Breast epithelium (tissue), 4 donors: ENCODE measurements at places on chromosomes 7 and 10. TPM values are rescaled to one million over a fixed set of nuclear protein-coding genes. Genes with fewer than 3 reads are reported as not detected.

GRCh38 chr10:122492006-122492405 lies 30.7 kb downstream of the HTRA1 start:
- no peak for DNase-seq
- H3K4me1 ChIP-seq, result peaks cover 13% of the 10 kb centered on the region
- H3K27me3 ChIP-seq, result no peaks in the 10 kb centered on the region
- H3K4me3 ChIP-seq, result no peak overlapping the region
- H3K36me3 ChIP-seq, result no peaks in the 10 kb centered on the region
- H3K27ac ChIP-seq, result peak overlapping the region; percentile 81

- H3K27ac ChIP-seq, result no peak overlapping the region
- no peak overlapping the region for H3K4me3 ChIP-seq
- H3K36me3 ChIP-seq, result no peaks in the 10 kb centered on the region
- H3K4me1 ChIP-seq, result no peaks in the 10 kb centered on the region
- no peaks in the 10 kb centered on the region for H3K27me3 ChIP-seq
These were observed 135.2 kb downstream of the INHBA start for GRCh38 chr7:41567731-41568114.

DNA sequence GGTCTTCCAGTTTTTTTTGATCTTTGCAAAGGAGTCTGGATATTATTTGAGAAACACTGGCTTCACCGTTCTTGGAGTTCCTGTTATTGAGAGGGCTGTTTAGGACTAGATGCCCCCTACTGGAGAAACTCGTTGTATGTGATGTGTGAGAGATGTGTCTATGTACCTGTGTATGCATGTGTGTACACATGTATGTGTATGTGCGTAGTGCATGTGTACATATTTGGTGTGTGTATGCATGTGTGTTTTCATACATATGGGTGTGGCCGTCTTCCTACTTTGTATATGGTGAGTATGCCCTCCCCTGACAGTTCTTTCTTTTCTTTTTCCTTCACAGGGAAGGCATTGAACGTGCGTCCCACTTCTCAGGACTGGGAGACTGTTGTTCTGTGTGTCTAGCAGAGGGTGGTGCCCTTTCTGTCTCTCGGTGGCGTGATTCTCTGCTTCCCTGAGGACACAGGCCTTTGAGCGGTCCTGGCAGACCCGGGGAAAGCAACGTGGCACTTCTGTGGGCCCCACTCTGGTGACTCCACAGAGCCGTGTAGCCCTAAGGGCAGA lies 3.0 kb upstream of the CALHM3 start:
- no peak for DNase-seq
- H3K36me3 ChIP-seq, result no peaks in the 10 kb centered on the region

GRCh38 chr10:22911889-22912762 lies 15.7 kb upstream of the ARMC3 start:
- no peaks in the 10 kb centered on the region for H3K27me3 ChIP-seq
- H3K36me3 ChIP-seq, result no peaks in the 10 kb centered on the region
- no peak overlapping the region for H3K27ac ChIP-seq
- no peak for DNase-seq
- no peaks in the 10 kb centered on the region for H3K4me1 ChIP-seq

- no peak overlapping the region for H3K27ac ChIP-seq
- H3K36me3 ChIP-seq, result no peaks in the 10 kb centered on the region
- H3K4me3 ChIP-seq, result no peak overlapping the region
These were observed 84.6 kb upstream of the PDE1C start for GRCh38 chr7:32154797-32155196.

DNA sequence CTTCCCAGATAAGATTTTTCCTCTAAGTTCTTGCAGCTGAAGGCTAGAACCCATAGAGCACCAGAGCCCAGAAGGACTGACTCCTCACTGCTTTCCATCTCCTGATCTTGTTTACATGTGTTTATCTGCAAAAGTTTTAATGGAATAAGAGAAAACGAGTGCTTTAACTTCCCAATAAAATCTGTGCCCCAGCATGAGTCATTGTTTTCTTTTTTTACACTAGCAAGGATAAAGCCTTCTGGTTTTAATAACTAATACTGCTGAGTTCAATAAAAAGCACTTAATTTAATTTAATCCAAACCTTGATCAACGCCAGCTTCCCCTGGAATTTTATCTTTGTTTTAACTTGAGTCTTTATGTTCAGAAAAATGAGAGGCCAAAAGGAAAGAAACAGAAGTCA lies 227.6 kb downstream of the HPSE2 start:
- H3K4me1 ChIP-seq, result no peaks in the 10 kb centered on the region
- H3K27me3 ChIP-seq, result no peaks in the 10 kb centered on the region
- H3K36me3 ChIP-seq, result no peaks in the 10 kb centered on the region
- peak overlapping the region; percentile 35 for H3K27ac ChIP-seq

- H3K27me3 ChIP-seq, result no peaks in the 10 kb centered on the region
- no peak for DNase-seq
- H3K4me3 ChIP-seq, result no peak overlapping the region
These were observed 83.5 kb downstream of the FAS start for GRCh38 chr10:89074120-89074519.

The ZNF679 gene
- total RNA-seq, result not detected

GRCh38 chr7:82291931-82292330 lies 151.6 kb downstream of the CACNA2D1 start:
- H3K27me3 ChIP-seq, result no peaks in the 10 kb centered on the region
- no peaks in the 10 kb centered on the region for H3K36me3 ChIP-seq
- no peak overlapping the region for H3K4me3 ChIP-seq
- H3K4me1 ChIP-seq, result no peaks in the 10 kb centered on the region
- H3K27ac ChIP-seq, result no peak overlapping the region

The HOXA9 gene
- total RNA-seq, result 7.5 TPM

The ASB10 gene
- not detected for total RNA-seq

The MYH16 gene
- total RNA-seq, result not detected

DNA sequence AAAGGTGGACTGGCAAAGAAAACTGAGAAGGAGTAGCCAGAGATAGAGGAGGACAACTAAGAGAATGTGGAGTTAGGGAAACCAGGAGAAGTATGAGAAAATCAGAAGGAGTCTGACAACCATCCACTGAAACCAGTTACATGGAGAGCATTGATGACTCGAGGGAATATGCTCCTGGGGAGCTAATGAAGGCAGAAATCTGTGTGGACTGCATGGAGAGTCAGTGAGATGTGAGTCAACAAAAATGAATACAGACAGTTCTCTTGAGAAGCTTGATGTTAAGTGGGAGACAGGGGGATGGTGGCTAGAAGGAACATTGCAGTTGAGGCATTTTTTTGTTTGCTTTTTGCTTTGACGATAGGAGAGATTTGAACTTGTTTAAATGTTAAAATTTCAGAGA lies 34.3 kb upstream of the ZNF32 start:
- H3K4me3 ChIP-seq, result no peak overlapping the region
- H3K27ac ChIP-seq, result no peak overlapping the region
- H3K36me3 ChIP-seq, result no peaks in the 10 kb centered on the region
- H3K27me3 ChIP-seq, result no peaks in the 10 kb centered on the region

- H3K36me3 ChIP-seq, result no peaks in the 10 kb centered on the region
- no peaks in the 10 kb centered on the region for H3K27me3 ChIP-seq
- H3K4me3 ChIP-seq, result no peak overlapping the region
- H3K4me1 ChIP-seq, result no peaks in the 10 kb centered on the region
- no peak for DNase-seq
These were observed 418.6 kb upstream of the ZMIZ1 start for GRCh38 chr10:78650122-78650521.

- DNase-seq, result peak; percentile 17
- H3K27me3 ChIP-seq, result no peaks in the 10 kb centered on the region
- H3K4me3 ChIP-seq, result no peak overlapping the region
- H3K27ac ChIP-seq, result no peak overlapping the region
- H3K36me3 ChIP-seq, result no peaks in the 10 kb centered on the region
These were observed 115.9 kb downstream of the ADCY1 start for GRCh38 chr7:45689797-45690761.

The TET1 gene
- total RNA-seq, result 6.9 TPM

GRCh38 chr7:114152314-114152938 lies 233.6 kb upstream of the PPP1R3A start:
- H3K36me3 ChIP-seq, result no peaks in the 10 kb centered on the region
- DNase-seq, result no peak
- no peaks in the 10 kb centered on the region for H3K27me3 ChIP-seq
- H3K4me3 ChIP-seq, result no peak overlapping the region
- no peaks in the 10 kb centered on the region for H3K4me1 ChIP-seq

The ASIC3 gene
- total RNA-seq, result 2.3 TPM

The MALSU1 gene
- 48.4 TPM for total RNA-seq

DNA sequence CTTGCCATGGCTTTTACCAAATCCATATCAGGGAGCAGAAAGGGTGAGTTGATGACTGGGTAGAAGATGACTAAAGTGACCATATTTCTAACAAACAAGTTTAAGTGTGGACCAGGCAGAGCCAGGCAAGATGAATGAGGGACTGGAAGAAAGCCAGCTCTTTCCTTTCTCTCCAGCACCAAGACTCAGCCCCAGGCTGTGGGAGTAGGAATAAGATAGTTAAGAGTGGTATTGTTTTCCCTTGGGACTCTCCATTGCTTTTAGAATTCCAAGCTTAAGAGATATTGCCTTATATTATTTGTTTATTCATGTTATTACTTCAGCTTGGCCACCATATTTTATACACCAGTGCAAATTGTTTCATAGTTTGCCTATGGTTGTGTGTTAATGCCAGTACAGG lies 28.8 kb upstream of the TSPAN33 start:
- DNase-seq, result no peak
- no peaks in the 10 kb centered on the region for H3K4me1 ChIP-seq
- no peaks in the 10 kb centered on the region for H3K36me3 ChIP-seq
- no peak overlapping the region for H3K4me3 ChIP-seq
- H3K27ac ChIP-seq, result no peak overlapping the region
- H3K27me3 ChIP-seq, result no peaks in the 10 kb centered on the region

- H3K27me3 ChIP-seq, result no peaks in the 10 kb centered on the region
- DNase-seq, result no peak
These were observed 34.7 kb upstream of the NFE2L3 start for GRCh38 chr7:26117142-26117807.

The TBX20 gene
- total RNA-seq, result not detected

- no peak overlapping the region for H3K27ac ChIP-seq
- no peak overlapping the region for H3K4me3 ChIP-seq
- no peak for DNase-seq
- no peaks in the 10 kb centered on the region for H3K36me3 ChIP-seq
- H3K4me1 ChIP-seq, result no peaks in the 10 kb centered on the region
These were observed 75.6 kb upstream of the NRBF2 start for GRCh38 chr10:63057509-63057908.

DNA sequence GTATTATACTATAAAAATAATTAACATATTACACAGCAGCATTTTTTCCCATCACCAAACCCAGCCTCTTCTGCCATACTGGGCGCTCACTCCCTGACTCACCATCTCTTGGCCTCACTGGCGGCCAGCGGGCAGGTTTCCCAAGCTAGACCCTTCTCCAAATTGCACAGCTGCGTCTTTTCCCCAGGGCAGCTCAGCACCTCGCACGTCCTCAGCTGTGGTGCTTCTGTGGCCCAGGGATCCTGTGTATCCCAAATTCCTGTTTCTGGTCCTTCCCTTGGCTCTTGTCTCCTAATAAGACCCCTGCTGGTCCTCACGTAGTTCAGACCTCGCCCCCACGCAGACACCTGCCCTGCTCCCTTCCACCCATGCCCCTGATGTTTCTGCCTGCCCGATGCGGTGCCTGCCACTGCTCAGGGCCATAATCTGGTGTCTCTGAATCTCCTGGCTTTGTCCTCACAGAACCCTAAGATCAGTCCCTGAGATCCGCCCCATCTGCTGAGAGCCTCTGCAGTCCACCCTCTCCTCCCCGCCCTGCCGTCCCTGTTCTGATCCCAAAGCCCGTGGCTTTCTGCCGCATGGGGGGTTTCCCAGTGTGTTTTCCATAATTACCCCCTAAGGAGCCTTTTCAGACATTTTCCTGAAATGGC lies 290.1 kb downstream of the TCERG1L start:
- no peaks in the 10 kb centered on the region for H3K27me3 ChIP-seq
- no peaks in the 10 kb centered on the region for H3K36me3 ChIP-seq
- no peak for DNase-seq
- no peak overlapping the region for H3K27ac ChIP-seq
- no peak overlapping the region for H3K4me3 ChIP-seq

The MALRD1 gene
- 0.96 TPM for total RNA-seq

DNA sequence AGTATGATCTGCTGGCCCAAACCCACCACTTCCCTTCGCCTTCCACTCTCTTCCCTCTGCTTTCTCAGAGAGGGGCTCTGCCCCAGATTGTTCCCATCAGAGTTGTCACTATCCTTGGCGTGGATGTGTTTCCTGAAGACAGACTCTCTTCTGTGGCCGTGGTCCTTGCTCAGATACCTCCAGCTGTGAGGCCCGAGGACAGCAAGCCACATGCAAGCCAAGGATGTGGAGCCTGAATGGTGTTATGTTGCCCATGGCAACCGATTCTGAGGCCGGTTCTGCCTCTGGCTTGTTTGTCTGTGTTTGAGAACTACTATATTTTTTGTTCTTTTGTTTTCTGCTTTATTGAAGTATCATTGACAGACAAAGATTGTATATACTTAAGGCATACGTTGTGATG lies 247.4 kb upstream of the PODXL start:
- H3K27me3 ChIP-seq, result peaks cover 4% of the 10 kb centered on the region
- no peak overlapping the region for H3K4me3 ChIP-seq
- no peaks in the 10 kb centered on the region for H3K4me1 ChIP-seq

The ADIRF gene
- 288 TPM for total RNA-seq

DNA sequence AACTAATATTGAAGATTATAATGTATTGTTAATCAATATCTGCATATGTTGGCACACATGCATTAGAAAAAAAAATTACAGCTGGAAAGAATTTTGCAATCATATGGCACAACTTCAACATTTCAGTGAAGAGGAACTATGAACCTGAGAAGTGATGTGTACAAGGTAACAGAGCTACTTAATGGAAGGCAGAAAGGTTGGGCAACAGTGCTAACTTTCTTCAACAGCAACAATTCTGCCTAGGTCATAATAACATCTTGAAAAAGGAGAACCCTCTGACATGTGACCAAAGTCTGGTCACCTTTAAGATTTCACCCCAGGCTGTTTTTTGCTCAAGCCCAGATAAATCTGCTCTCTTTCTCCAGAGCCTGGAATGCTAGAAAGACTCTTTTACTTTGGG lies 47.9 kb upstream of the SKAP2 start:
- no peak overlapping the region for H3K4me3 ChIP-seq
- no peaks in the 10 kb centered on the region for H3K36me3 ChIP-seq
- no peaks in the 10 kb centered on the region for H3K27me3 ChIP-seq
- no peak overlapping the region for H3K27ac ChIP-seq
- H3K4me1 ChIP-seq, result no peaks in the 10 kb centered on the region

The GSTO1 gene
- total RNA-seq, result 81.6 TPM

The RELN gene
- 3.0 TPM for total RNA-seq

GRCh38 chr10:124461642-124462347 lies at the start of gene LHPP:
Gene LHPP, plus strand, starts transcription at chr10:124461823. Its CDS starts 40 bp downstream, at chr10:124461863.
- no peaks in the 10 kb centered on the region for H3K36me3 ChIP-seq
- peak within 1 kb of the TSS; percentile 93 for H3K4me3 ChIP-seq
- peak within 1 kb of the TSS; percentile 87 for H3K27ac ChIP-seq
- no peaks in the 10 kb centered on the region for H3K27me3 ChIP-seq
- peak; percentile 78 for DNase-seq

The HGF gene
- total RNA-seq, result 8.5 TPM

GRCh38 chr7:39746103-39746819 lies 122.9 kb downstream of the RALA start:
- peak; percentile 74 for DNase-seq
- no peaks in the 10 kb centered on the region for H3K36me3 ChIP-seq
- H3K4me3 ChIP-seq, result no peak overlapping the region
- H3K27ac ChIP-seq, result no peak overlapping the region
